Effector memory CD8-positive, alpha-beta T cell (primary cell): ENCODE measurements at places on chromosomes 11 and 22.

DNA sequence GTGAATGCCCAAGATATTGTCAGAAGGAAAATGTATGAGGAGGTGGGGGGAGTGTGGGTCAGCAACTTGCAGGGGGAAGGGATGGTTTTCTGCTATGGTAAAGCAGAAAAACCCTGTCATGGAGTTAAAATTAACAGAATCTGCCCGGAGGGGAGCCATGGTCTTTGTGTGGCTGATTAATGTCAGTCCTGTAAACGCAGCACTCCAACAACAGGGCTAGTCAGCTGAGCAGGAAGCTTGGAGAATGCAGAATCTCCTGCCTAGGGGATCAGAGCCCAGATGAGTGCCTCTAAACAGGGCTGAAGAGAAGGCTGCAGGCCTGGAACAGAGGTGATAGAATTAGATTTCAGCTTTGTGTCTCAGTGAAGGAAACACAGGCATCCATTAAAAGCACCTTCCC, 140.9 kb upstream of the MTNR1B start:
- no peak for DNase-seq

DNA sequence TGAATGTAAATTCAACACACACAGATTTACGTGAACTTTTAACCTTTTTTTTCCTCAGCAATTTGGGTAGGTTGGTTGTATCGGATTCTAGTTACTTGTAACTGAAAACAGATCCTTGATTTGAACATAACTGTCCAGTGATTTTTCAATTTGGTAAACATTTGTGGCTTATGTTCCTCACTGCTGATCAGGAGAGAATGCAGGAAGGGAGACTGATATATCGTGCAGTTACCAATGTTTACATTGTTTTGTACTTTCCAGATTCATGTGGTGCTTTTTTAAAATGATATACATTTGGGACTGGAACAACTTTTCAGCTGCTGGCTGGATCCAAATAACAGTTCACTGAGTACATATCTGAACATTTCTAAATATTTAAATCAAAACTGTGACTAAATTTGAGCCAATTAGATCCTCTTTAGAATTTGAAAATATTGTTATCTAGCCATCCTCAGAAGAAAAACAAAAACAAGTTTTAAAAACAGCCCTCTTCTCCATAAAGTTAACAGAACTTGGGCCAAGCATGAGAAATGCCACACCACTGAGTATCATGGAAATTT, 84.3 kb upstream of the MTMR2 start:
- DNase-seq = no peak

GRCh38 chr22:31867386-31868153, 76.8 kb upstream of the YWHAH start:
- no peak for DNase-seq

DNA sequence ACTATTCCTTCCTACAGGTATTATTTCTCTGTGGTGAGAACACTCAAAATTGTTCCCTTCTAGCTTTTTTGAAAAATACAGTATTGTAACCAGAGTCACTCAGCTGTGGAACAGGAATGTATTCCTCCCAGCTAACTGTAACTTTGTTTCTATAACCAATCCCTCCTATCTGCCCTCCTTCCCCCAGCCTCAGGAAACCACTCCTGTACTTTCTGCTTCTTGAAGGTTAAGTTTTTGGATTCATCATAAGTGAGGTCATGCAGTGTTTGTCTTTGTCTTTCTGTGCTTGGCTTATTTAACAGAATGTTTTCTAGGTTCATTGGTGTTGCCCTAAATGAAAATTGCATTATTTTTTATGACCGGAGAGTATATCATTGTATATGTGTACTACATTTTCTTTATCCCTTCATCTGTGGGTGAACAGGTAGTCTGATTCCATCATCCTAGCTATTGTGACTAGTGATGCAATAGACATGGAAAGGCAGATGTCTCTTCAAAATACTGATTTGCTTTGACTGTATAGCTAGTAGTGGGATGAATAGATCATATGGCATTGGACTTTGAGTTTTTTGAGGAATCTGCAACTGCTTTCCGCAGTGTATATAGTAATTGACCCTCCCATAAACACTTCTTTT, 112.9 kb upstream of the GRK3 start:
- no peak for DNase-seq

- no peak for DNase-seq
Measured at GRCh38 chr11:75246006-75246670, 5.6 kb downstream of the TPBGL start.

GRCh38 chr11:80846979-80847378, 1406.1 kb upstream of the TENM4 start:
- no peak for DNase-seq

GRCh38 chr11:117201658-117202305, 2.6 kb downstream of the TAGLN start:
- no peak for DNase-seq

DNA sequence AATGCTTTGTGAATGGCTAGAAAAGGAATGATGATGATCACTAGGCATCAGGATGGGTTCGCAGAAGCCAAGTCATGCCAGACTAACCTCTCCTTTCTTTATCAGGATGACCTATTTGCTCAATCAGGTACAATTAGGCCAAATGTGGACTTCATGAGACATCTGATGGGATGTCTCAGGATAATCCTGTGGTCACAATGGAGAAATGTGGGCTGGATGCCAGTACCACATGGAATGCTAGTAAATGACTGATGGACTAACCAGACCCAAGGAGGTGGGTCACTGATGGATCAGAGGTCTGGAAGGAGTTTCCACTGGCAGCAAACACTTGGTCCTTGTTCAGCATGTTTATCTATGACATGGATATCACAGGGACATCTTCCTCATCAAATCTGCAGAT, 94.8 kb upstream of the PHOX2A start:
- no peak for DNase-seq

GRCh38 chr22:20413217-20414058, 19.5 kb downstream of the ZNF74 start:
- DNase-seq = no peak

DNA sequence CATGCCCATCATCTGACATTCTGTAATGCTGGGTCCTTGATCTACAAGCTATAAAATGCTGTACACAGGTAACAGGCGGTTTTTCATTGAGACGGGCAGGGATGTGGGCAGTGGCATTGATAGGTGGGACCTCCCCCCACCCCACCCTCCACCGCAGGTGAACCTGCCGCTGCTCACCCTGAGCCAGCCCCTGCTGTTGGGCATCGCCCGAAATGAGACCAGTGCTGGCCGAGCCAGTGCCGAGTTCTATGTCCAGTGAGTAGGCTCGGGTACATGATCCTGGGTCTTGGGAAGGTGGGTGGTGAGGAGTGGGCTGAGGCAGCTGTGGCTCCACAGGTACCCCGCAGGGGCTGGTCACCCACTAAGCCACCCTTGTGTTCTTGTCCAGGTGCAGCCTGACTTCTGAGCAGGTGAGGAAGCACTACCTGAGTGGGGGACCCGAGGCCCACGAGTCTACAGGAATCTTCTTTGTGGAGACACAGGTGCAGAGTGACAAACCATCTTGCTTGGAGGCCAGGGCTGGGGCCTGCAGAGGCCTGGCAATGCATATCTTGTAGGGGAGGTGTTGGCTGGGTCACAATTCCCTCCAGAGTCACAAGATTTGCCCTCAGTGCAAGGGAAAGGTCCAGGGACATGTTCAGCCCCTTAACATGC, 1.1 kb upstream of the DNAJC4 start:
- no peak for DNase-seq

GRCh38 chr11:75554258-75555022, 7.6 kb upstream of the SERPINH1 start:
- DNase-seq = no peak

DNA sequence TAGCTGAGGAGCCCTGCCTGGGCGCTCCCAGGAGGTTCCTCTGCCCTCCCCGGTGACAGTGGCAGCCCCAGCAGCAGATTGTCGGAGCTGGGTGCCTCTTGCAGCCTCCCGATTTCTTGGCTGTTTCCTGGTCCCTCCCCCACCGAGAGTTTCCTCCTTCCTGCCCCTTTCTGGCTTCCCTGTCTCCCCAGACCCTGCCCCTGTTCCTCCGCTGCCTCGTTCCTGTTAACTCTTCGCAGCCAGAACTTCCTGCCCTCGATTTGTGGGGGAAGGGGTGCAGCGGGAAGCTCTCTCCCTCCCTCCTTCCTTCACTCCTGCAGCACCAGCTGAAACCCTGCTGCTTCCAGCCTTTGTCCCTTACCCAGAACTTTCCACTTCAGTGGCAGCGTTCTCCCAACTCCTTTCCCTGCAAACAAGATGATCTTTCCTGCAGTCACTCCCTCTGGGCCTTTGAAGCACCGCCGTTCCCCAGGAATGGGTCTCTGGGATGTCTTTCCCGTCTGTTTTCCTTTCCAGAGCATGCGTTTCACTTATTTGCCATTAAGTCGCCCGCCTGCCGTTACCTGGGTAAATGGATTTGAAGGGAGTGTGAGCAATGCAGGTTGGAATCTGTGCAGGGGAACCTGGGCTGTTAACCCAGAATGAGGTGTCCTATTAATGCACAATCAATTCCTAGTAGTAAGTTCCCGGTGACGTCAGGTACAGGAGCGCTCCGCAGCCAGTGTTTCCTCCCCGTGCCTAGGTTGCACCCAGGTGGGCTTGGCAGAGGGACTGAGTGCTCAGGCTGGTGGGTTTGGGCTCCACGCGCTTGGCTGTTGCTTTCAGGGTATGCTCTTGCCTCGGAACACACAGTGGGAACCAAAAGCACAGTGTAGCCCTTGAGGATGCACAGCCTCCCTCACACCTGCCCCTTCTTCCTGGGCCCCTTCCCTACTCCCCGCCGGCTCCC, 4.3 kb downstream of the GRK2 start:
- no peak for DNase-seq

DNA sequence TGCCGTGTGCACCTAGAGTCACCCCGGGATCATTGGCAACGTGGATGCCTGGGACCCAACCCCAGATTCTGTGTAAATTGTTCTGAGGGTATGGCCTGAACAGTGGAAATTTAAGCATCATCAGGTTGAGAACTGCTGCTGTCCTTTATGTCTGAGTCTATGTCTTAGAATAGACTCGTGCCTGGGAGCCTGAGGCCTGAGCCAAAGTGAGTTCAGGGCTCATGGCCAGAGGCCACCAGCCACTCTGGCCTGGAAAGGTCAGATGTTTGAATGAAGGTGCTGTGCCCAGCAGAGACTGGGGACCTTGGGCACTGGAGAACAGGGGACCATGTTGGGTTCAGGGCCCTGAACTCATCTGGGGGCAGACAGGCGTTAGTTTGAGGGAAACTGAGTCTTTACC, 91.1 kb downstream of the MYO18B start:
- DNase-seq = no peak

DNA sequence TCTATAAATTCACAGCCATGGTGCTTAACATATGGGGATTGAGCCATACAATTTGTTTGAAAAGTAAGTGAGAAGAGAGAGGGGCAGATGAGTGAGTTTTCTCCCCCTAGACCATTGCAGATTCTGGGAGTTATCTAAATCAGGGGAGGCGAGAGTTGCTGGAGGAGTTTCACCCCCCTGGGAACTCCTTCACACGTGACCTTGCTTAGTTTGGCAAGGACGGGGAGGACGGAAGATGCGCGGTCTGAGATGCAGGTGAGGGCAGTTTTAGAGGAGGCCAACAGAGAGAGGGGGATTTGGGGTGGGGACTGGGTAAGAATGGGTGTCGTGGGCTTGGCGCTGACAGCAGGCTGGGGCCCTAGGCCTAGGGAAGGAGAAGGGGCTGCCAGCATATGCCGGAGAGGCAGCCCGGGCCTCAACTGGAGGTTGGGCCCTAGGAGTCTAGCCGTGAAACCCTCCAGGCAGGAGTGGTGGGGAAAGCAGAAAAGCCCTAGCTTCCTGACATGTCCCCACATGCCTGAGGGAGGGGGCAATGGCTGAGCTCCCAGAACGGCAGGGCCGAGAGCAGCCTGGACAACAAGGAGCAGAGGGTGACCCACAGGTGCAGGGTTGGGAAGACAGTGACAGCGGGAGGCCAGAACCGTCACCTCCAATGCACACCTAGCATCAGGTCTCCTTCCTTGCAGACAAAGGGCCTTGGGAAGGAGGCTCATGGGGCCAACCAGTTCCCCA, 63.9 kb downstream of the ELFN2 start:
- no peak for DNase-seq

GRCh38 chr22:36907253-36908195, 5.9 kb upstream of the CSF2RB start:
- no peak for DNase-seq

DNA sequence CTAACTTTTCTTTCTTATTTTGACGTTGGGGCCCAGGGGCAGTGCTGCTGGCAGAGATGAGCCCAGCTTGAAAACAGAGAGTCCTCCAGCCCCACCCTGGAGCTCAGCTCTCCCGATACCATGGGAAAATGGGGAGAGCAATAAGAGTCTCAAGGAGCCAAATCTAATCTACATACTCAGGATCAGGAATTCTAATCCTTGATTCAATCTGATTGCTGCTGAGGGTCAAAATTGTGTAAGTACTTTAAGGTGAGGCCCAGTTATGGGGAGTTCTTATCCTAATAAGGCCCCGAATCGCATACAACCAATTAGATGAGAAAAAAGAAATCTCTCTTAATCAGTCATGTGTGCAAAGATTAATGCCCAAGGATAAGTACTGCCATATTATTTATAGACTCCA, 202.9 kb downstream of the FAM76B start:
- DNase-seq = no peak

GRCh38 chr11:47997063-47998053, 17.0 kb downstream of the PTPRJ start:
- DNase-seq = no peak

DNA sequence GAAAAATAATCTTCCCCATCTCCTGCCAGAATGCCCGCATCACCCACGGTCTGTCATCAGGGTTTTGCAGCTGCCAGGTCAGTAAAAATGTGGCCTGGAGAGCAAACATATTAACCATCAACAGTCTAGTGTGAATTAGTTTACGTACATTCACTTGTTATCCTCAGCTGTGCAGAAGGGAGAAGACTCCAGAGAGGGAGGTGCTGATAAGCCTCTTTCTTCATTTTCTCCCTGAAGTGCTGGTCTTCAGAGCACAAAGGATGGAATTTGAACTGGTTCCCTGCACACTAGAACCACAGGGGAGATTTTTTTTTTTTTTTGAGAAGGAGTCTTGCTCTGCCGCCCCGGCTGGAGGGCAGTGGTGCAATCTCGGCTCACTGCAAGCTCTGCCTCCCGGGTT, 8.2 kb downstream of the FGF19 start:
- no peak for DNase-seq

DNA sequence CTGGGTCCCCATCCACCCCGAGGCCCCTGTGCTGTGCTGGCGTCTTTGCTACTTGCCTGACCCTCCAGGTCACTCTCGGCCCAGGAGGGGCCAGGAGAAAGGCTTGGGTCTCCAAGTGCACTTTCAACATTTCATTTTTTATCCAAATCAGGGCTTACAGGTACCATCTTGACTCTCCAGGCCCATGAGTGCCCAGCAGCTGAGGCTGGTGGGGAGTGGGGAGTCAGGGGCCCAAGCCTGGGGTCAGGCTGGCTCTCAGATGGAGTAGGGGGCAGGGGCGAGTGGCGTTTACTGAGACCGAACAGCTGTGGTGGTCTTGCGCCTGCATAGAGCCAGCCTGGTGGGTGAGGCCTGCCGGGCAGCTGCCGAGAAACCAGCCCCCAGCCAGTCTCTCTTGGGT, 61.6 kb downstream of the MPPED1 start:
- no peak for DNase-seq

DNA sequence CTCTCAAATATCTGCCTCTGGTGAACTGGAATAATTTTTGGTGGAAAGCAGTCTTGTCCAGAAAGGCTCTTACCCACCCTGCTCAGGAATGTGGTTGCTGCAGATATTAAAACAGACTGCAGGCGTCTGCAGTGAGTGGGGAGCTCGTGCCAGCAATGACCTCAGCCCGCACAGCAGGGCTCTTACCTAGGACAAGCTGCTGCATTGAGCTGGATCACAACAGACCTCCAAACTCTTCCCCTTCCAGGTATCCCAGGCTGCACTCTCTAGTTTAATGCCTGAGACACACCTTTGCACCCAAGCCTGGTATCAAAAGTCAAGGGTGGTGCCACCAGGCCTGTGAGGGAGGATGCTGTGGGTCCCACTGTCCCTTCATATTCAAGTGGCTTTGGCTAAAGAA, 69.7 kb upstream of the CDON start:
- no peak for DNase-seq
